Immature natural killer cell (primary cell): ENCODE measurements at places on chromosomes 2 and 18. TPM values are rescaled to one million over a fixed set of nuclear protein-coding genes. Genes with fewer than 3 reads are reported as not detected.

The TFPI gene
- not detected for polyA plus RNA-seq

The PAIP2B gene
- polyA plus RNA-seq, result 1.3 TPM

DNA sequence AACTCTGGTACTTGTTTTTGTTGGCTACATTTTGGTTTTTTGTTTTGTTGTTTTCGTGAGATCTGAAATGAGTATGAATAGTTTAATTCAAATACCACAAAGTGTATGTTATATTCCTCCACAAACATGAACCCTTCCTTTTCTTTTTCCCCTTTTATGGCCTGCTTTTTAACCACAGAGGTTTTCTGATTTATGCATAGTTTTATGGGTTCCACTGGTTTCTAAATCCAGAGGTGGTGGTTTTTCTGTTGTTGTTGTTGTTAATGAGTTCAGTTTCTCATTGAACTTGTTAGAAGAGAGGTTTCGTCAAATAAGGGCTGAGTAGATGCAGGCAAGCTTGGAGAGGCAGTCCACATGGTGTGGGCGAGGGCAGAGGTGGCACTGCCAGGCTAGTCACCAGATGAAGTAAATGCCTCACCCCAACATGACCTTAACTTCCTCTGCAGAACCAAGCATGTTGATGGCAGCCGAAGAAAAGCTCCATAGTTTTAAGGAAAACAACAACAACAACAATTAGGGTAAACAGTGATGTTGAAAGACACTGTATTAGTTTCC, 72.5 kb downstream of the RIF1 start:
- H3K4me3 ChIP-seq, result no peak overlapping the region
- H3K27ac ChIP-seq, result no peak overlapping the region
- peaks cover 26% of the 10 kb centered on the region for H3K36me3 ChIP-seq
- no peaks in the 10 kb centered on the region for H3K4me1 ChIP-seq

DNA sequence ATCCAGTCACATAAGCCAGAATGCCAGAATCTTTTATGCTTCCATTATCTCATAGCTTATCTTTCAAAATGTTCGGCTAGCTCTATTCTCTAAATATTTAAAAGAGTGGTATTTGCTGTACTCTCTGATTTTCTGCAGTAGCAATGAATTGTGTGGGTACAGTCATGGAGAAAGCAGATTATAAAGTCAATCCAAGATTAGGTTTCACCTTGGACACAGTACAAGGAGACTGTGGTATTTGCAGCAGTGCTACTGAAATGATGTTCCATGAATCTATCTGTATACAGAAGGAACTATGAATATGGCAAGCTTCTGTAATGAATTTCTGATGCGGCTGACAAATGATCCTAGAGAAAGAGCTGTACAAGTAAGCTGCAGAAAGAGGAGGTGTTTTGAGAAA, 15.4 kb upstream of the DSEL start:
- no peaks in the 10 kb centered on the region for H3K36me3 ChIP-seq
- no peak overlapping the region for H3K27ac ChIP-seq
- peaks cover 2% of the 10 kb centered on the region for H3K27me3 ChIP-seq
- no peaks in the 10 kb centered on the region for H3K4me1 ChIP-seq
- H3K4me3 ChIP-seq, result no peak overlapping the region

GRCh38 chr2:85166021-85166420, 32.8 kb downstream of the TCF7L1 start:
- no peak overlapping the region for H3K27ac ChIP-seq
- H3K36me3 ChIP-seq, result no peaks in the 10 kb centered on the region
- no peak overlapping the region for H3K4me3 ChIP-seq
- peaks cover 7% of the 10 kb centered on the region for H3K27me3 ChIP-seq
- DNase-seq, result no peak
